ENCODE measurements at places on chromosomes 16 and 17.

GRCh38 chr16:57899771-57900661 lies 70.9 kb downstream of the CNGB1 start:
- peak; percentile 11 for DNase-seq

DNA sequence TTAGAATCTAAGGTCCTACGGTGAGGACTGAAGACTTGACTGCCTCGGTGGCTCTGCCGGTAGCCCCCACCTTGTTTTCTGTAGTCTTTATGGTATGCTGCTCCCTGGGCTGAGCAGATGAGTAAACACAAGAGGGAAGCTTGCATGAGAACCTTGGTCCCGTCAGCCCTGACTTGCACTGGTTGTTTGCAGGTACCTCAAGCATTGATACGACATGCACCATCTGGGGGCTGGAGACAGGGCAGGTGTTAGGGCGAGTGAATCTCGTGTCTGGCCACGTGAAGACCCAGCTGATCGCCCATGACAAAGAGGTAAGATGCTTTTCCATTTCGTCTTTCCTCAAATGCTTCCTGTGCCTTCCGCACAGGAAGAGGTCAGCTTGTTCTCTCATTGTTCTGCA lies 21.1 kb upstream of the TACO1 start:
- DNase-seq, result no peak

DNA sequence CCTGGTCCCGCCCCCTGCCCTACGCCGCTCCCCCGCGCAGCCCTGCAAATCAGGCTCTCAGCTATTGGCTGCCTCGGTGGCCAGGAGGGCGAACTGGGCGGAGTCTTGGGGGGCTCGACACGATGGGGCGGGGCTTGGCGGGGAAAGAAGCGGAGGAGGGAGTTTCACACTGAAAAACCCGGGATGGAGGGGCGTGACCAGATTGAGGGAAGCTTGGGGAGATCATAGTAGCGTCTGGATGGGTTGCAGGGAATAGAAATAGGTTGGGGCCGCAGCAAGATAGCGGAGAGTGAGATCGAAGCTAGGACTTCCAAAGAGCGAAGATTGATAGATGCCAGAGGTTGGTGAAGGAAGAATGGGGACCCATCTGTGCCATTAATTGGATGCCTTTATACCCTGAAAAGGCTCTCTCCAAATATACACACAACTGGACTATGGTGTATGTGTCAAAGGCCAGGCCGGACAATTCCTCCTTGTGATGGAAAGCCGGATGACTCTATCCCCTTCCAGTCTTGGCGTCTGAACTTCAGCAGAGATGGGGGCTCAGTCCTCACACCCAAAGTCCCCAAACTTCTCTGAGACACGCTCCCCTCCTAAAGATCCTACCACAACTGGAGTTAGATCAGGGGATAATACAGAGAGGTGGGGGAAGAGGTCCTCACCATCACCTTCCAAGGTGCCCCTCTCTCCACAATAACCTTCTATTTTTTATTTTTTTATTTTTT lies 376 bp upstream of the STAC2 start:
- DNase-seq, result no peak

DNA sequence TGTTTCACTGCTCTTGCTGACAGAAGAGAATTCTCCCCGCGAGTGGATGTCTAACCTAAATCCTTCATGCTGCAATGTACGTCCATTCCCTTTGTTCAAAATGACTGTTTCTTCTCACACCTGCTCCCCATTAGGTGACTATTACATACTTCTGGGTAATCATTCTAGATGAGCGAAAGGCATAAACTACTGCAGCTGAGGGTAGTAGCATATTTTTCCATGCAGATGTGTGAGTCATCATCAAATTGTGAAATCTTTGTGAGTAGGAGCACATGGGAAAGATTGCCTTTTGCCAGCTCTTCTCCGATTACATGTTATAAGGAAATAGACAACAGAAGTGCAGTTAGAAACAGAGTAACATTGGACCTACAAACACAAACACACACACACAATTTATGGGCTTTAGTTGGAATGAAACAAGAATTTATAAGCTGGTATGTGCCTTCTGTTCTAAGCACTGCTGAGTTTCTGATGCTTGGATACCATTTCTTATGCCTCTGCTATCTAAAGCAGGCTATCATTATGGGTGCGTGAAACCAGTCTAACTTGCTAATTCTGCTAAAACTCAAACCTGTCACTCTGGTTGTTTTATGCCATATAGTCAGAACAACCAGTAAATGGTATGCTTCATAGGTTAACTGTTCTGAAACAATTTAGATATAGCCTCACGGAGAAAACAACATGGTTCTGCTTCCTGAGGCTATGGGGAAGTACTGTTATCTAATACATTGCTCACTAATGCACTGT lies 346.9 kb upstream of the PSMD7 start:
- DNase-seq, result peak; percentile 96

GRCh38 chr17:50624321-50624934 lies 10.3 kb upstream of the ABCC3 start:
- no peak for DNase-seq

GRCh38 chr16:11325404-11326083 lies 19.7 kb upstream of the RMI2 start:
- no peak for DNase-seq

- DNase-seq, result no peak
Measured at GRCh38 chr17:15403276-15403939, 62.0 kb upstream of the TEKT3 start.

GRCh38 chr17:50114849-50115357 lies 15.1 kb downstream of the SAMD14 start:
- DNase-seq, result no peak

Measured in AG09309 (cell line).